Cardiac septum (tissue), 1 donor: ENCODE measurements at places on chromosomes 2 and 18. TPM values are rescaled to one million over a fixed set of nuclear protein-coding genes. Genes with fewer than 3 reads are reported as not detected.

Gene SMPD4
- total RNA-seq: 22.5 TPM

Gene TMEM247
- total RNA-seq: not detected

Gene ANKRD29
- total RNA-seq: 3.9 TPM

Gene LAMA3
- total RNA-seq: 3.0 TPM

Gene TRPM8
- total RNA-seq: 0.73 TPM

Gene MLPH
- total RNA-seq: 15.7 TPM

Gene KCNF1
- total RNA-seq: 0.27 TPM

Gene ALK
- total RNA-seq: not detected

Gene PSTPIP2
- total RNA-seq: 1.3 TPM

Gene CFAP210
- not detected for total RNA-seq

Gene LHCGR
- total RNA-seq: 0.24 TPM

Gene CACNB4
- 0.67 TPM for total RNA-seq

Gene CPLX4
- total RNA-seq: not detected

Gene SCN3A
- 0.35 TPM for total RNA-seq

Gene PDCD1
- total RNA-seq: 2.0 TPM

Gene IRS1
- total RNA-seq: 14.0 TPM

Gene POTEE
- total RNA-seq: not detected

Gene SLC4A5
- 3.6 TPM for total RNA-seq

Gene GRHL1
- 1.1 TPM for total RNA-seq

Gene GAD1
- total RNA-seq: 0.46 TPM

Gene LIPG
- 1.7 TPM for total RNA-seq

Gene COL6A3
- total RNA-seq: 89.5 TPM

Gene PRKAG3
- total RNA-seq: 0.13 TPM

Gene GCG
- not detected for total RNA-seq

Gene CYP26B1
- 7.0 TPM for total RNA-seq

Gene MARCO
- 0.92 TPM for total RNA-seq

Gene ATP8B1
- 9.3 TPM for total RNA-seq

Gene GATA6
- 76.2 TPM for total RNA-seq

Gene MAB21L4
- not detected for total RNA-seq

Gene C2orf80
- total RNA-seq: not detected

Gene RIT2
- not detected for total RNA-seq

Gene AQP12B
- not detected for total RNA-seq

Gene C1GALT1C1L
- 0.48 TPM for total RNA-seq

Gene UGT1A5
- total RNA-seq: not detected
